B cell (primary cell): ENCODE measurements at places on chromosomes 3 and 15. TPM values are rescaled to one million over a fixed set of nuclear protein-coding genes. Genes with fewer than 3 reads are reported as not detected.

Gene ASTE1
- 21.8 and 23.0 TPM in 2 replicates for total RNA-seq

Gene ANKRD63
- 0.25 and 0.44 TPM in 2 replicates for total RNA-seq

Gene FRMD4B
- 0.20 and 0.27 TPM in 2 replicates for total RNA-seq

Gene HCN4
- total RNA-seq = not detected in 2 replicates

Gene ZNF774
- total RNA-seq = 0.54 and 1.4 TPM in 2 replicates
